ENCODE measurements at places on chromosomes 7 and 10.
A peak's percentile ranks its signal among the peaks of the same experiment; 100 is the strongest.

GRCh38 chr10:23694446-23694920 lies 255.6 kb downstream of the OTUD1 start:
- no peak for DNase-seq

DNA sequence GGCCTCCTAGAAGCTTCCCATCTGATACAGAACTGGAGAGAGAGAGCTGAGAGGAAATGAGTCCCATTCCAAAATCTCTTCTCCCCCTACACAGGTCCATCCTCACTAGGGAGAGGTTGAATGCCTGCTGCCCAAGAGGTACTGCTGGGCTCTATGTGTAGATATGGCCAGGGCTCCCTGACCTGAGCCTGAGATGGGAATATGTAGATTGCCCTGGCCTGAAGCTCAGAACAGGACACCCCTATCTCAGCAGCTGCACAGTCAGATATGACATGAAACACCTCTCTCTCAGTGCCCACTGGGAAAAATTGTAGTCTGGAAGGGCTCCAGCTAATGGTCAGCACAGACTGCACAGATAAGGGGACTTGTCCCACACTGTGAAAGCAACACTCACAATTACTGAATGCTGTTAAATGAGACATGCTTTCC lies 3.1 kb upstream of the IFIT1B start:
- no peak for DNase-seq

DNA sequence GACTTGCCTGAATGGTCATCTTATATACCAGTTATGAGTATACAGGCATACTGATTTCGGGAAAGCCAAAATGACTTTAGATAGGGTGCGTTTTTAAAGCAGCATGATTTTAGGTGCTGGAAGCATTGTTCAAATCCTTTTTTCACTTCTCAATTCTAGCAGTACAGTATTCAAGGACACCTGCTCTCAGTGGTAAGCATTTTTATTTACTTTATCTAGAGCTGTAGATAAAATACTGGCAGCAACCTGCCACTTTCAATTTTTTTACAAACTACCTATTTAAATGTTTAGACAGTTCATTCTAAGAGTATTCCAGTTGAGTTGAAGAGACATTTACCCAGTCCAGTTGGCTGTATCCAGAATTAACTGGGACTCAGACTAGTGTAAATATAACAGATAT lies 33.6 kb downstream of the TMEM106B start:
- no peak for DNase-seq

DNA sequence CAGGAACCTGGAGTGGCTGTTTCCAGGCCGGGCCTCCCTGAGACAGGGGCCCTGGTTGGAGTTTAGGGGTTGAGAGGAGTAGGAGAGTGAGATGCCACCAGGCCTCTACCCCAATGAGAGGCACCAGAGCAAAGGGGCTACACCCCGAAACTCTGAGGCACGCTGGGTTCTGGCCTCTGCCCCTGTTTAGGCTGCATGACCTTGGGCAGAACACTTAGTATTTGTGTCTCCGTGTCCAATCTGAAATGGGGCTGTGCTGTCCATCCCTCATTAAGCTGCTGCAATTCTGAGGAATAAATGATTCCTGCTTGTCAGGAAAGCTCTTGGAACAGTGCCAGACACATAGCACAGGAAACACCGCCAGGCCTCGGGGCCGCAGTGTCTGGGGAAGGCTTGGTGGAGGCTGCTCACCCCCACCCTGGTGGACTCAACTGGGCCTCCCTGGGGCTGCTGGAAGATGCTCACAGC lies 40.5 kb upstream of the SAMD8 start:
- peak; percentile 0 for DNase-seq

- DNase-seq, result no peak
Measured at GRCh38 chr7:104958371-104958865, 55.6 kb upstream of the KMT2E start.

GRCh38 chr10:80613466-80614170 lies 75.9 kb downstream of the SH2D4B start:
- no peak for DNase-seq

- peak; percentile 36 for DNase-seq
Measured at GRCh38 chr10:19815731-19816410, 361 bp upstream of the PLXDC2 start.

GRCh38 chr10:115171392-115171960 lies 78.3 kb downstream of the ATRNL1 start:
- no peak for DNase-seq

DNA sequence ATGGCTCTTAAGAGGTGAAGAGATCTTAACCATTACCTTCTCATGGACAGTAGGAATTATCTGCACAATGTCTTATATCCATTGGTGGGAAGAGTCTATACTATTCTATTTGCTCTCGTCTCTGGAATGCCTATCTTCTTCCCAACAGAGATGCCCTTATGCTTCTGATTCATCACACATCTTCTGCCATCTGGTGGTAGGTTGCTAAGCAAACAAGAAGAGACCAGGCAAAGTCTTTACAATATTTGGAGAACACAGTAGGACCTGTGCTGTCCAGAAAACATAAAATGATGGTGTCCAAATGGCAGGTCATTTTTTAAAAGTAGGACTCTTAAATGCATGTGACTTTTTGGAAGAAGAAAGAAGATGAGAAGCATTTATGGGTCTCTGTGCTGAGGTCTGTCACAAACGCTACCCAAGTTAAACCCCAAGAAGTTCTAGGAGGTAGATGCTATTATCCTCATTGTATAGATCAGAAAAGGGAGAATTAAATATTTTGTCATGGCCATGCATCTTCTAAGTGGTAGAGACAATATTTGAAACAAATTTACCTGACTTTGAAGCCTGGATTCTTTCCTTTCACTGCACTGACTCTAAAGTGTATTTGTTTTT lies 67.8 kb upstream of the NXPH1 start:
- DNase-seq, result peak; percentile 40

GRCh38 chr7:106597751-106598546 lies 63.0 kb downstream of the CCDC71L start:
- DNase-seq, result no peak

- DNase-seq, result no peak
Measured at GRCh38 chr7:43278088-43278644, 165.7 kb downstream of the HECW1 start.

GRCh38 chr10:59362144-59362958 lies at the start of gene FAM13C:
Gene FAM13C, minus strand, starts transcription at chr10:59362549. Its CDS starts 89 bp downstream, at chr10:59362460.
- DNase-seq, result peak; percentile 47

GRCh38 chr10:131081376-131081775 lies 230.1 kb downstream of the TCERG1L start:
- DNase-seq, result no peak

DNA sequence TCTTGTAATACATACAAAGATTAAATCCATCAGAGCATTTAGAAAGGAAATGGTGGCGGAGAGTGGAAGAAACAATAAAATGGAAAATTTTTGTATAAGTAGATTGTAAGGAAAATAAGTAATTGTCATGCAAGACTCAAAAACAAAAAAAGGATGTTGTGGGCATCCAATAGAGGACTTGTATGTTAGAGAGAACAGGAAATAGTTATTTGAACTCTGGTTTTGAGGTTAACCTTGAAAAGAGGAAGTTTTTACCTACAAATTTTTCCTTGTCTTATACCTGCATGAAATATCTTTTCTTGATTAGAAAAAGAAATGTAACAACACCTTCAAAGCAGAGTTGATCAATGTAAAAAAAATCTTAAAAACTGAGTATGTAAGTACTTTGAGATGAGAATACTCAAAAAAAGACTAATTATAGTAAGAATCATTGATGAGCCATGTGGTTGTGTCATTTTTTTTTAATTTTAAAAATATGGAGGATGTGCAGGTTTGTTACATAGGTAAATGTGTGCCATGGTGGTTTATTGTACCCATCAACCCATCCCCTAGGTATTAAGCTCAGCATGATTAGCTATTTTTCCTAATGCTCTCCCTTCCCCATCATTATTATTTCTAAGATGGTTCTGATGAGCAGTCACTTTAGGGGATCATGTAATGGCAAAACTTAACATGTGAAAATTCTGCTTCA lies 11.9 kb downstream of the TMEM106B start:
- DNase-seq, result no peak
